ENCODE measurements at places on chromosomes 2 and 18. TPM values are rescaled to one million over a fixed set of nuclear protein-coding genes. Genes with fewer than 3 reads are reported as not detected.

GRCh38 chr2:167240671-167241070 lies 352.4 kb downstream of the XIRP2 start:
- no peak overlapping the region for H3K27ac ChIP-seq
- H3K27me3 ChIP-seq = no peaks in the 10 kb centered on the region

TRMT61B gene
- total RNA-seq = 15.3 TPM

DNA sequence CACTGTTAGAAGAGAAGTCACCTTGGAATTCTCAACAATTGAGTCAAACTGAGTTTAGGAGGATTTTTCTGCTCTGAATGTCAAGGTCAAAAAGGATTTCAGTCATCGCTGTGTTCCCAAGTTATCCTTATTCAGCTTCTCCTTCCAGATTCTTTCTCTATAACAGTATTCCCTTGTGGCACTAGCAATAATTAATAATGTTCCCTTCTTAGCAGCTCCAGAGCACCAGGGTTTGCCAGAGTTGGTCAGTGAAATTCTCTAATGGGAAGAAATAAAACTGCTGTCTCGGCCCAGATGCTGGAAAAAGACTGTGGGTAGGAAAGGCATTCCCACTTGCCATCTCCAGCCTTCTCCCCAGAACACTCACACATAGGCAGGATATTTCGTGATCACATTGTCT lies 836.0 kb upstream of the PIK3C3 start:
- no peak overlapping the region for H3K4me3 ChIP-seq
- H3K4me1 ChIP-seq = no peaks in the 10 kb centered on the region
- DNase-seq = no peak

- H3K27ac ChIP-seq = no peak overlapping the region
- DNase-seq = no peak
- no peaks in the 10 kb centered on the region for H3K36me3 ChIP-seq
- H3K4me3 ChIP-seq = no peak overlapping the region
Observed at GRCh38 chr2:102391565-102391964, 31.4 kb upstream of the IL18RAP start.
